Activated CD4-positive, alpha-beta memory T cell treated with anti-CD3 and anti-CD28 coated beads for 36 hours (primary cell): ENCODE measurements at places on chromosomes 1 and 21. TPM values are rescaled to one million over a fixed set of nuclear protein-coding genes. Genes with fewer than 3 reads are reported as not detected.

GRCh38 chr1:89440911-89441310 is 77.1 kb downstream of the GBP6 start:
- H3K36me3 ChIP-seq, result peaks cover 17% of the 10 kb centered on the region
- H3K27me3 ChIP-seq, result peaks cover 10% of the 10 kb centered on the region
- no peak overlapping the region for H3K27ac ChIP-seq

- no peak overlapping the region for H3K27ac ChIP-seq
- no peak for DNase-seq
- H3K4me3 ChIP-seq, result no peak overlapping the region
- peaks cover 4% of the 10 kb centered on the region for H3K4me1 ChIP-seq
Measured at GRCh38 chr1:111745675-111746613, 6.7 kb upstream of the INKA2 start.

GRCh38 chr1:209879539-209879938 is 51.8 kb downstream of the UTP25 start:
- H3K4me3 ChIP-seq, result no peak overlapping the region
- H3K27ac ChIP-seq, result no peak overlapping the region
- no peaks in the 10 kb centered on the region for H3K36me3 ChIP-seq
- H3K4me1 ChIP-seq, result peaks cover 4% of the 10 kb centered on the region
- peaks cover 41% of the 10 kb centered on the region for H3K27me3 ChIP-seq

DNA sequence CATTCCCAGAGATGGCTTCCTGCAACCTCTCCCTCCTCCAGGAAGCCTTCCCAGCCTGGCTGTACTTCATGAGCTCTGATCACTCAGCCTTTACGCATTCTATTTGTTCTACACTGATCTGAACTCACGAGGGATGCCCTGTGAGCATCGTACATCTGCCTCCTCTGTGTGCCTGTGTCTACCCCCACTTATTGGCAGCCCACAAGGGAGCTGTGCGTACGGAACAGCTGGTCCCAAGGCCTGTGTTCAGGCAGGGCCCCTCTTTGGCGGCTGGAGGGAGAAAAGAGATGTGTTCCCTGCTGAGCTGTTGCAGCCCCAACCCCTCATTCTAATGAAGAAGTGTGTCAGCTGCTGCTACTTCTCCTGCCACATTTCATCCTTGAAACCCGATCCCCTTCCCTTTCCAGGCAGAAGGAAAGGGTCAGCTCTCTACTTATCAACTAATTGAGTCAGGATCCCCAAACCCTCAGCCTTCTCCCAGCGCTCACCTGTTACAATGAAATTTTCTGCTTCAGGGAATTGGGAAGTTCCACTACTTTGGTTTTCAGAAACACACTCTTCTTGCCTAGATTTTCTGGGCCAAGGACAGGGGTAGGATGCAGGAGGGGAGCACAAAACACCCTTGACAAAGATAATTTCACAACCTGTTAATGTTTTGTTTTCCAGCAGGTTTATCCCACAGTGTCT is 3.2 kb downstream of the INKA2 start:
- H3K4me1 ChIP-seq, result peaks cover 14% of the 10 kb centered on the region
- peaks cover 19% of the 10 kb centered on the region for H3K27me3 ChIP-seq
- H3K4me3 ChIP-seq, result no peak overlapping the region
- no peak overlapping the region for H3K27ac ChIP-seq

GRCh38 chr1:79105500-79105899 is 99.0 kb upstream of the ADGRL4 start:
- H3K4me1 ChIP-seq, result no peaks in the 10 kb centered on the region
- no peak overlapping the region for H3K4me3 ChIP-seq
- H3K36me3 ChIP-seq, result no peaks in the 10 kb centered on the region
- no peak overlapping the region for H3K27ac ChIP-seq
- no peaks in the 10 kb centered on the region for H3K27me3 ChIP-seq

The ITLN1 gene
- not detected for total RNA-seq

The CD48 gene
- total RNA-seq, result 194 TPM

The LUZP1 gene
- 19.0 TPM for total RNA-seq
